ENCODE measurements at places on chromosomes 6 and 20.

DNA sequence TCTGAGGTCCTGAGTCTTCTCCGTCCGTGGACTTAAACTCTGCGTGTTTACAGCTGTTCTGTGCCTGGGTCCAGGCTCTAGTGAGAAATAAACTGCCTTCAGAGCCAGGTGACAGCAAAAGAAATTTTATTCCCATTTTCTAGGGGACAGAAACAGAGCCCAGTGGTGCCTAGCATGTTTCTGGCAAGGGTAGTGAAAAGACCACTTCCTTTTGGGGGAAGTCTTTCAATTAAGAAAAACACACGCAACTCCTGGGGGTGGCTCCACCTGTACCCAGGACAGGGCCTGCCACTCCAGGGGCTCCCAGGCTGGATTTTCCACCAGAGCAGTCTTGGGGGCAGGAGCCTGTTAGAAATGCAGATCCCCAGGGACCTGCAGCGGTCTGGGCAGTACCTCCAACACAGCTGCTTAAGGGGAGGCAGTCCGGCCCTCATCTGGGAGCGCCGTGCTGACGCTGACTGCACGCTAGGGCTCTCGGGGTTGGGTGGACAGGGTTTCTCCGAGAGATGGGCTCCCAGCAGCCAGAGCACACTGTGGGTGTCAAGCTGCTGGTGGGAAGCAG is 23.0 kb upstream of the AVP start:
- no peak for DNase-seq

DNA sequence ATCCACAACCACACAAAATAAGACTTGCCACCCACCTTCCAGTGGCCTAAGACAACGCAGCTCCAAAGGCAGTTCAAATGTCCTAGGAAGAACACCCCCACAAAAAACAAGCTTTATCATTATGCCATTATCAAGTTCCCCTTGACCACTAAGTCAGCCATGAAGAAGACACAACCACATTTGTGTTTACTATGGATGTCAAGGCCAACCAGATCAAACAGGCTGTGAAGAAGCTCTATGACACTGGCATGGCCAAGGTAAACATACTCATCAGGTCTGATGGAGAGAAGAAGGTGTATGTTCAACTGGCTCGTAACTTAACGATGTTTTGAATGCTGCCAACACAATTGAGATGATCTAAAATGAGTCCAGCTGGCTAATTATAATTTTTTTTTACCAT is 26.1 kb downstream of the SEC63 start:
- no peak for DNase-seq

DNA sequence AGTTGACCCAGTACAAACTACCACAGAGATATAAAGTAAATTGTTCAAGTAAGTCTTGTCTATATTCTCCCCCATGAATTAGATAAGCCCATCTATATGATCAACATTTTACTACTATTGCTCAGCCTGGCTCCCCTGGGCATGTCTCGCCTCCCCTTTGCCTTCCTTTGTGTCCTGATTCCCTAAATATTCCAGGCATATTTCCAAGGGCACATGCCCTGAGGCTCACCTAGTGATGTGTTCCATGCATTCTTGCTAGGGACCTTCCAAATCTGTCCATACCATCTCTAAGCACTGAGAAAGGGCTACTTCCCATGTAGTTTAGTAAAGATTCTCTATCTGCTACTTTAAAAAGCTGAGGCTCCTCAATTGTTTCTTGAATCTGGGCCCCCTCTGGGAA is 309.5 kb upstream of the PRND start:
- no peak for DNase-seq

DNA sequence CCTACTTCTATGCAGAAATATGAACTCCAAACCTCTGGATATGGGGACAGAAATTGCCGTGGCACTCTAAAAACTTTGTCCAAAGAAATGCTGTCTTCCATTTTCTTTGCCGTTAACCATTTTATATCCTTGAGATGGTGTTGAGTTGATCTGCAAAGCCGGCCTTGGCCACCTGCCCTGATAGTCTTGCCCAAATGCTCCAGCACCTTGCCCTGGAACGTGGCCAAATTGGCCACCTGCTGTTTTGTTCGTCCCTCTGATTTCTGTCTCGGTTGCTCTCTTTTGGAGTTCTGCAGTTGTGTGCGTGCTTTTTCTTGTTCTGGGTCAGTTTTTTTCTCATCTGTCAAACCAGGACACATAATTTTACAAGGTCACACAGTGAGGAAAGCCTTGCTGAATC is 239.7 kb upstream of the GMDS start:
- no peak for DNase-seq

- DNase-seq, result no peak
Measured at GRCh38 chr6:1426416-1426815, 37.0 kb downstream of the FOXF2 start.

DNA sequence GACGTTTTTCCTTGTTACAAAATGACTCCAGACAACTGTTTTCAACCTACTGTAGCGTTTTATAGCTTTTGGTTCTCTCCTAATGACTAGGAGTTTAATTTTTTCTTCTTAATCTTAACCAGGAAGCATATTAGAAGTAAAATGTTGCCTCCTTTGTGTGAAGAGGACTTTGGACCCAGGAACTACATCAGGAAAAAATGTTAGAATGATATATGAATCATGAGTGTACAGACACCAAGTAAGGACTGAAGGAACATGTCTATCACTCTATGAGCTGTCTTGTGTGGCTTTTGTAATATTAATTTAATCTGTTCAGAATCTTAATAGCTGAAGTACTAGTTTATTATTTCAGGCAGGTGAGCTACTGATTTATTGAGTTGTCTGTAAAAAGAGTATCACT is 71.0 kb upstream of the MARCKS start:
- no peak for DNase-seq

DNA sequence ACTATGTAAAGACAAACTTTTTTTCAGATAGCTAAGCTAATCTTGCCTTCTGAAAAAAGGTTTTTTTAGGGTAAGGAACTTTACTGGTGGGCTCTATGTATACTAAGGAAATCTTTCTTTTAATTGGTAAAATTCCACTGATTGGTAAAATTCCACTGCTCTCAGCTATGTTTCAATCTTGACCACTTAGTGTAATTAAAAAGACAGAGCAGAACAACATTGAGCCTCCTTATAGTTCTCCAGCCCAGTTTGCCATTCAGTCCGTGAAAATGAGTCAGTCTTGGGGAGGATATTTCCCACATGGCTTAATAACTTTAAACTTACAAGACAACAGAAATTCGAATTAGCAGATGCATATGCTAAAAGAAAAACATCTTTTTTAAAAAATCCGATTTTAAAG is 92.7 kb downstream of the EYA4 start:
- no peak for DNase-seq

DNA sequence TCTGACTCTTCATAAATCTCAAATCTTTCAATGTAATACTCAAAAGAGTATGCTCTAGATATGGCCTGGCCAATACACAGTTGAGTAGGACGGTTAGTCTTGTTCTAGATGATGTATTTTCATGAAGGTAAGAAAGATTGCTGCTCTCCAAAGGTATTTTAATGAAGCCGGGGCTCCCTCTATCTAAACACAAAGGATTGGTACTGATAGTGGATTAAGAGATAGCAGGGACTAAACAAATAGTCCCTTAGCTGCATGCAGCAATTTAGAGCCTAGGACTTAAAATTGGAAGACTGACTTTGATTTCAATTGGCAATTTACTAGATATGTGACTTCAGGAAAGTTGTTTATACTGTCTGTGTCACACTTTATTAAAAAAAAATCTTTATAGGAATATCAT is 31.4 kb upstream of the TENT5A start:
- no peak for DNase-seq

DNA sequence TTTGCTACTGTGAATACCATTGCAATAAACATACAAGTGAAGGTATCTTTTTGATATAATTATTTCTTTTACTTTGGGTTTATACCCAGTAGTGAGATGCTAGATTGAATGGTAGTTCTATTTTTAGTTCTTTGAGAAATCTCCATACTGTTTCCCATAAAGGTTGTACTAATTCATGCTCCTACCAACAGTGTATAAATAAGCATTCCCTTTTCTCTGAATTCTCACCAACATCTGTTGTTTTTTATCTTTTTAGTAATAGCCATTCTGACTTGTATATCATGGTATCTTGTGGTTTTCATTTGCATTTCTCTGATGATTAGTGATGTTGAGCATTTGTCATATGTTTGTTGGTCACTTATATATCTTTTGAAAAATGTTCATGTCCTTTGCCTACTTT is 183.6 kb upstream of the LRFN2 start:
- no peak for DNase-seq

- no peak for DNase-seq
Measured at GRCh38 chr6:137148306-137149034, 25.0 kb downstream of the IL22RA2 start.

DNA sequence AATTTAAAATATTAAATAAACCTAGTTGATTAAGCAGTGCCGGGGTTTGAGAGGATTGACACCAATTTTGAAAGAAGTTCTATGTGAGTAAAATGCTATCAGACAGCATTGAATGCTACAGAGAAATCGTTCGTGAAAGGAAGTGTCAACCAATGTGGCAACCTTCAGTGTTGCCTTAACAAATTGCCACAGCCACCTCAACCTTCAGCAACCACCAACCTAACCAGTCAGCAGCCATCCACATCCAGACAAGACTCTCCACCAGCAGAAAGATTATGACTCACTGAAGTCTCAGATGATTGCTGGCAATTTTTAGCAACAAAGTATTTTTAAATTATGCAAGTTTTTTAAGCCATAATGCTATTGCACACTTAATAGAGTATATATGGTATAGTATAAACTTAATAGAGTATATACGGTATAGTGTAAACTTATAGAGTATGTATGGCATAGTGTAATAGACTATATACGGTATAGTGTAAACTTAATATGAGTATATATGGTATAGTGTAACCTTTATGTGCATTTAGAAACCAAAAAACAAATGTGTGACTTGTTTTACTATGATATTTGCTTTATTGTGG is 65.3 kb upstream of the ID4 start:
- no peak for DNase-seq

- no peak for DNase-seq
Measured at GRCh38 chr6:21554286-21554685, 39.3 kb upstream of the SOX4 start.

DNA sequence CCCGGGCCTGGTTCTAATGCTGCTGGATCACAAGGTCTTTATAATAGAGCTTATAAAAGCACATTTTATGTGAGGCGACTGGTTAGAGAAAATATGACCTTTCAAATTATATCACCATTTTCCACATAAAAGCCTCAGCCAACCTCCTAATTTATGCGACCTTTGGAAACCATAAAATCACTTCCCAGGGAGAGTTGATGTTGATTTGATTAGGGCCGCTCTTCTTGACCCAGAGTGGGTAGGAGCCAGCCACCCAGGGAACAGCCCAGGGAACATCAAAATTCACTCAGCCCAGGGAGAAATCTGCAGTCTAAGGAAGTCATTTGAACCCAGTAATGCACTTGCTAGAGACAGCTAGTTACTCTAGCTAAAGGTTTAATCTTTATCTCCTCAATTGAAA is 79.8 kb upstream of the TENT5A start:
- no peak for DNase-seq

GRCh38 chr6:33590531-33591198 is 10.6 kb upstream of the BAK1 start:
- DNase-seq, result no peak

DNA sequence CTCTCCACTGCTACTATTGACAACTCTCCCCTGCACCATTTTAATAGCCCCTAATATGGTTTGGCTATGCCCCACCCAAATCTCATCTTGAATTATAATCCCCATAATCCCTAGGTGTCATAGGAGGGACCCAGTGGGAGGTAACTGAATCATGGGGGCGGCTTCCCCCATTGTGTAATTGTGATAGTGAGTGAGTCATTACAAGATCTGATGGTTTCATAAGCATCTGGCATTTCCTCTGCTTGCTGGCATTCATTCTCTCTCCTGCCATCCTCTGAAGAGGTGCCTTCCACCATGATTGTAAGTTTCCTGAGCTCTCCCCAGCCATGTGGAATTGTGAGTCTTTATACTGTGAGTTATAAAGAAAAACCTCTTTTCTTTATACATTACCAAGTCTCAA is 74.1 kb upstream of the TCF21 start:
- no peak for DNase-seq

DNA sequence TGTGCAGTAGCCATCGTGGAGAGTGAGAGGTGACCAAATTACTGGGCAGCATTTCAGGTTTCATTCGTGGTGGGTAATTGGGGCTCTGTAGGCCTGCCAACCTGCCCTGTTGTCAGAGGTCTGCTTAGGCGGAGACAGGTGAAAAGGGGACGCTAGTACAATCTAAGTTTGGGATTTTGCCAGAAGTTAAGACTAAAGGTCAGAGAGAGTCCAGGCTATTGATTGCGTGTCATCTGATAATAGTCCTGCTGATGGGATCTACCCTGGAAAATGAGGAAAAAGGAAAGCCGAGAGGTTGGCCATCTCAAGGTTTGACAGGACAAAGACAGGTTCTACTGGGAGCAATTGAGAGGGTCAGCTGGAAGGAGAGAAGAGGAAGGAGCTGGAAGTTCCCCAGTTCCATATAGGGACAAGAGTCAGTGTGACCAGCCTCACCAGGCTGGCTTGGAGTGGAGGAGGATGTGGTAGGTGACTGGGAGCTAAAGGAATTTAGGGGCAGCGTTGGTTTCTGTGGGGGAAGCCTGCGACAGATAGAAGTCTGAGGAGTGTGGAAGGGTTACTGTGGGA is 10.9 kb downstream of the ARFGEF2 start:
- DNase-seq, result no peak

DNA sequence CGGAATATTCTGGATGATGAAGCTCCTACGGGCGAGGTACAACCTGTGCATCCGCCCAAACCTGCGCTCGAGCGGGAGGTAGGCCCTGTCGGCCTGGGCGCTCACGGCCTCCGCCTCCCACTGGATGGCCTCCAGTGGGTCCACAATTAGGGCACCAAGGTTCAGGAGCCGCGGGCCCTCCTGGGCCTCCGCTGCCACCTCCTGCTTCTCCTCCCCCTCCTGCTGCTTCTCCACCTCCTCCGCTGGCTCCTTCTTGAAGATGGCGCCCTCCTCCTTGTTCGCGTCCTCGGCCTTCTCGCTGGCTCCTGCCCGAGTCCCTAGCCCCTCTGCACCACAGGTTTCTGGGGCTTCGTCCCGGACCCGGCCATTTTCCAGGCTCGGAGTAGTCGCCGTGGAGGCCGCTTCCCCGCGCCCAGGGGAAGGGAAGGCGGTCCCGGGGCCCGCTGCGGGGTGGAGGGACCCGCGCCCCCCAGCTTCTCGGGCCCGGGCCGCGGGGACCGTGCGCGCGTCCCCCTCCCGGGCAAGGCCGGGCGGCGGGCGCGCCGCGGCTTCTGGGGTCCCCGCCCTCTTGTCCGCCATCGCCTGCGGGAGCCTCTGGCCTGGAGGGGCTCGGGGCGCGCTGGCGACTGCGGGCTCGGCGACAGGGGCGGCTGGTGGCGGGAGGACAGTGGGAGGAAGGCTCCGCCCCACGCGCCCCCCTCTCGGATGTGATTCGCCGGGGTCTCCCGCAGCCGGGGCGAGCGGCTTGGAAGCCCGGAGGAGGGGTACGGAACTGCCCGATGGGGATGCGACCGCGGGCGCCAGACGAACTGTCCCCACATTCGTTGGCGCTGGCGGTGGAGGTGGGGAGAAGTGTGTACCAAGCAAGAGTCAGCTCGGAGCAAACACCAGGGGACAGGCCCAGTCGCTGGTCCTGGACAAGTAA is 17.6 kb downstream of the PLAGL2 start:
- DNase-seq, result no peak

GRCh38 chr20:20425823-20426654 is 58.1 kb downstream of the INSM1 start:
- no peak for DNase-seq

GRCh38 chr6:73182021-73182607 is 43.2 kb downstream of the KHDC1L start:
- DNase-seq, result no peak

GRCh38 chr6:75279418-75279817 is 5.2 kb downstream of the TMEM30A start:
- DNase-seq, result no peak

Data from stimulated activated CD4-positive, alpha-beta T cell treated with anti-CD3 and anti-CD28 coated beads, Interleukin-15, amount 100 ng/mL, for 1 hour (primary cell).